Left renal cortex interstitium (tissue), 4 donors: ENCODE measurements at places on chromosomes 5 and 9.

DNA sequence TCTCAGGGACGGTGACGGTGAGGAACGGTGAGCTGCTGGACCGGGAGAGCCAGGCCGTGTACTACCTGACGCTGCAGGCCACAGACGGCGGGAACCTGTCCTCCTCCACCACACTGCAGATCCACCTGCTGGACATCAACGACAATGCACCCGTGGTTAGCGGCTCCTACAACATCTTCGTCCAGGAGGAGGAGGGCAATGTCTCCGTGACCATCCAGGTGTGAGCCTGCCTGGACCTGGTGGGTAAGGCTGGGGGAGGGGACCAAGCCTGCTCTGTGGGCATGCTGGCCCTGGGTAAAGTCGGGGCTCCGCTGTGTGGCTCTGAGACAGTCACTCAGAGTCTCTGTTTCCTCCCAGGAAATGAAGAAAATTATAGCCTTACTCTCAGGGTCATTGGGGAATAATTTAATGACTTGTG is 29.3 kb downstream of the CDHR2 start:
- no peak for DNase-seq

DNA sequence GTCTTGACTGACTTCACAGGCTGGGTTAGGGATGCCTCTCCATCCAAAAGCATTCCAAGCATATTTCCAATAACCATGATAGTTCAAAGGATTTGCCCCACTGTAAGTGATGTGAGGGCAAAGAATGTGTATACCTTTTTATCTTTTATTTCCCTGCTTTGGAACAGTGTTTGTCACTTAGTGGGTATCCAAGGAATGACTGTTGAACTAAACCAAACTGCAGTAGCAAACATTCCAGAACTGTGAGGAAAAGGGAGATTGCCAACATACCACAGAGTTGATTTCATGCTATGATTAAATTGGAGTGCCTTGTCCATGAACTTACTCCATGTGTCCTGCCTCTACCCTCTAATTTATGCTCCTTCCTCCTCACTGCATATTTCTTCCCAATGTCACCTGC is 400.0 kb downstream of the KIAA0825 start:
- no peak for DNase-seq

- DNase-seq = no peak
These were observed 1.6 kb downstream of the B4GALT1 start for GRCh38 chr9:33165263-33166151.

DNA sequence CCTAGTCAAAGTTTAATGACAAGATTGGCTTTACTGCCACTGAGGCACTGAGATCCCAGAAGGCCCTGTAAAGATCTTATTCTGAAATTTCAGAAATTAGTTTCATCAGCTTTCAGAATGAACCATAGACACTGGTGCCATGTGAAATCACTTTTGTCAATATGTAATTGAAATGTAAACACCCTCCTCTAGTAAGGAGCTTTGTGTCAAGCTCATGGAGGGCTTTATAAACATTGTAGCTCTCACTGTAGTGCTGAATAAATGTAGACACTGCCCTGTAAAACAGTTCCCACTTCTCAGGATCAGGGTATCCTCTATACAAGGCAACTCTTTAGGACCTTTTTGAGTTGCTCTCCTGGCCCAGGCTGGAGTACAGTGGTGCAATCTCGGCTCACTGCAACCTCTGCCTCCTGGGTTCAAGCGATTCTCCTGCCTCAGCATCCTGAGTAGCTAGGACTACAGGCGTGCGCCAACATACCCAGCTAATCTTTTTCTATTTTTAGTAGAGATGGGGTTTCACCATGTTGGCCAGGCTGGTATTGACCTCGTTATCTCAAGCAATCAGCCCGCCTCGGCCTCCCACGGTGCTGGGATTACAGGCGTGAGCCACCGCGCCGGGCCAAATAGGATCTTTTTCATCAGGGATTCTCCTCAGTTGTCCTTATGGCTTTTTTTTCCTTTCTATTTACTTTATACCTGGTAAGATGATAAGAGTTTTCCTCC is 1823.9 kb upstream of the CDH9 start:
- no peak for DNase-seq

GRCh38 chr5:172846249-172846648 is 12.2 kb downstream of the ERGIC1 start:
- no peak for DNase-seq

DNA sequence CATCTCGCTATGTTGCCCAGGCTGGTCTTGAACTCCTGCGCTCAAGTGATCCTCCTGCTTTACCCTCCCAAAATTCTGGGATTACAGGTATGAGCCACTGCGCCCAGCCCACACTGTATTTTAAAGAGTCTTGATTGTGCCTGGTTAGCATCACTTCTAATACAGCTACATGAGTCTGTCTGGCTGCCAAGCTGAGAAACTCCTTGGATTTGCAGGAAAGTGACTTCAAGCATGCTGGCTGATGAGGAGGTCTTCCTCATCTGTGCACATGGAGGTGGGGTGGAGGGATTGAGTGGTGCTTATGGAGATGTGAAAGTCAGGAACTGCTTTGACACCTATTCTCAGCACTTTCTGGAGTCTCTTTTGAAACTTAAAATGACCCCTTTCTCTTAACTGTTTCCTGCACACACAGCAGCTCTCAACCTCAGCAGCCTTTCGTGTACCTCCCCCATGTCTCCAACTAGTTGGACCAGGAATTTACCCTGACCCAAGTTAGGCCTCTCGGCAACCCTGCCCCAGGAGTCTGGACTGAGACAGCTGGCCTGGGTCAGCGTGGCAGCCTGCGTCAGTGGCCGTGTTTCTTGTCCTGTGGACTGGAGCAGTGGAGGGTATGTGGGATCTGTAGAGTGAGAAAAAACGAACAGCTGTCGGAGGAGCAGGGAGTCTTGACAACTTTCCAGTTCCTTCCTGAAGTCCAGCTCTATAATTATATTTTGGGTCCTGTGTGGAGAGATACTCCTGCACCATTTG is 72.5 kb downstream of the ACER2 start:
- DNase-seq = no peak

DNA sequence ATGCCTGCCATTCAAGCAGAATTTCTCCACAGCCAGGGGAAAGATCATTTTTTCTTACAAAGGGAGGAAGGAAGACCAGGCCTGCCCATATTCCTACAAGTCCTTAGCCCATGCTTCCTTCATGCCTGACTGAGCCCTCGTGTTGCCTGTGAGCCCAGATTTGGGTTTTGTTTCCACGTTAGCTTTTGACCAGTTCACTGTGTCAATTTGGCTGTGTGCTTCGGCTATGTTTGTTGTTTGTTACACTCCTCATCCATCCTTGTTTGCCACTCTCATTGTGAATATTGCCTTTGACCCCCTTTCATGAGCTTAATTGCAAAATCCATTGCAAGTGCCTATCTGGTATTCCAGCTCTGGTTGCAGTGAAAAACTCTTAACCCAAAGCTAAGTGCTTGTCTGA is 84.7 kb upstream of the RIOK2 start:
- DNase-seq = no peak

GRCh38 chr9:7105095-7105494 is 347.3 kb downstream of the KDM4C start:
- DNase-seq = no peak

GRCh38 chr5:75656311-75657003 is 45.2 kb downstream of the ANKDD1B start:
- DNase-seq = no peak

- DNase-seq = no peak
These were observed 506 bp downstream of the ADAMTS19 start for GRCh38 chr5:129460672-129460935.

DNA sequence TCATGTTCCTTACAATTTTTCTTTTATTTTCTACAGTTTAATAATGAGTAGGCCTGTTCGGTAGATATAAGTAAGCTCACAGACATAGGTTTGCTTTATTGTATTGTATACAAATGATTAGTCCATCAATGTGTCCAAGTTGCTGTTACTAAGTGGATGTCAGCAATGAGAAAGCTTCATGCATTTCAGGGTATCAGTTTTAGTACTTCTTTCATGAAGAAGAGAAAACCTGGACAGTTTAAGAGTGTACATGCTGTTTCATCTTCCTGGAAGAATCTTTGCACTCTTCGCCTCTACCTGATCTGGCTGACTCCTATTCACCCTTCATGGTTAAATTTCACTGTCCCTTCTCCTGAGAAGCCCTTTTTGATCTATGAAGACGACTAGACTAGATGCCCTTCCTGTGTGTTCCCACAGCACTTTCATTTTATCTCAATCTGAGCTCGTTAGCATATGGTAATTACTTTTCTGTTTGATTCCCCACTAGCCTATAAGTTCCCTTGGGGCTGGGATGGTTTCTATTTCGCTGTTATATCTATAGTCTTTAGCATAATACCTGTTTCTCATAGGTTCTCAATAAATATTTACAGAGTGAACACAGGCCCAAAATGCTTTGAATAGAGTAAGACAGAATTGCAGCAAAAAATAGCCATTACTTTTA is 70.7 kb downstream of the CETN3 start:
- no peak for DNase-seq

- DNase-seq = peak; percentile 13
These were observed 53.7 kb downstream of the G3BP1 start for GRCh38 chr5:151825445-151825844.

- DNase-seq = no peak
These were observed 69.6 kb downstream of the SLC28A3 start for GRCh38 chr9:84270847-84271530.

- DNase-seq = peak; percentile 68
These were observed 192.5 kb downstream of the CD180 start for GRCh38 chr5:67003935-67004729.

- no peak for DNase-seq
These were observed 1039.9 kb downstream of the TLE1 start for GRCh38 chr9:80649496-80649895.

- no peak for DNase-seq
These were observed 31.2 kb upstream of the LAMC3 start for GRCh38 chr9:130977811-130978221.

GRCh38 chr9:68800836-68801235 is 95.8 kb downstream of the PIP5K1B start:
- DNase-seq = no peak

GRCh38 chr9:77938163-77938562 is 93.4 kb downstream of the GNAQ start:
- DNase-seq = no peak

GRCh38 chr5:10635257-10635866 is 71.5 kb downstream of the ANKRD33B start:
- no peak for DNase-seq

DNA sequence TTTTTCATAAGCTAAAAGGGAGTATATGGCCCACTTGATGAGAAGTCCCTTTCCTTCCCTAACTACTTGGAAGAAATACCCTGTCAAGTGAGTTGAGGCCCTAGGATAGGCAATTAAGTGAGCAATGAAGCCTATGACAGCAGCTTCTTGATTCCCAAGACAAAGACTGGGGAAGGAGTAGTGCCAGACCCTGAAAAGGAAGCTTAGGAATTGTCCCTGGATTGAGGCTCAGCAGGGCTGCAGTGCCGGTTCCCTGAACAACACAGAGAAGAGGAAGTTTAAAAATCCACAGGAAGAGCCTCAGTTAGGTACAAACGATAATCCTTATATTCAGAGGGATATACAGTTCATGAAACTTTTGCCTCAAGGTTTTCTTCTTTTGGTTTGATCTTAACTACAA is 61.8 kb upstream of the RAD23B start:
- DNase-seq = no peak

DNA sequence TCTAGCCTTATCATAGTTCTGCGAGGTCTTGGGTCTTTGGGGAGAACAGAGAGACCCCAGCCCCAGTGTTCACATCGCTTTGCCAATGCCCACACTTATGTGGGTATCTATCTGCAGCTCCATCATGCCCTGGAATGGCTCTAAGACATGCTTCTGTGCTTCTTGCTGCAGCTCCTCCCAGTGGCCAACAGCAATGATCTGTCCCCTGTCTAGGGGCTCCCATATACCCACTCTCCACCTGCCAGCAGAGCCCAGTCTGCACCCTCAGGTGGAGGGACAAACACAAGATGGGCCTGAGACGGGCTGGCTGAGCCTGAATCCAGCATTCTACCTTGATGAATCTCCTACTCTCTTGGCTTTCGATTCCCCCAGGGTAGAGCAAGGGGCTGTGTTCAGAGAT is 14.6 kb upstream of the DAP start:
- DNase-seq = no peak

DNA sequence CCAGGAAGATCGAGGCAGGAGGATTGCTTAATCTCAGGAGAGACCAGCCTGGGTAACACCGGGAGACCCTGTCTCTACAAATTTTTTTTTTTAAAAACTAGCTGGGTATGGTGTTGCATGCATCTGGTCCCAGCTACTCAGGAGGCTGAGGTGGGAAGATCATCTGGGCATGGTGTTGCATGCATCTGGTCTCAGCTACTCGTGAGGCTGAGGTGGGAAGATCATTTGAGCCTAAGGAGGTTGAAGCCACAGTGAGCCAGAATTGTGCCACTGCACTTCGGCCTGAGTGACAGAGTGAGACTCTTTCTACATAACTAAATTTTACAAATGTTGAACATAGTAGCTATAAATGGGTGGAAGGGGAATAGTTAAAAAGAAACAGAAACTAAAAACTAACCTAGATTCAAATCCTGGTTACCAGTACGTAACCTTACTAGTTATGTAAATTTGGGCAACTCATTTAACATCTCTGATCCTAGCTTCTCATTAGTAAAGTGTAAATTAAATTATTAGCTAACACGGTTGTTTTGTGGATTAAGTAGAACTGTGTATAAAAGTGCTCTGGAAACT is 41.7 kb downstream of the TMEM161B start:
- DNase-seq = no peak

GRCh38 chr5:139861021-139861888 is 65.6 kb downstream of the PSD2 start:
- DNase-seq = no peak

DNA sequence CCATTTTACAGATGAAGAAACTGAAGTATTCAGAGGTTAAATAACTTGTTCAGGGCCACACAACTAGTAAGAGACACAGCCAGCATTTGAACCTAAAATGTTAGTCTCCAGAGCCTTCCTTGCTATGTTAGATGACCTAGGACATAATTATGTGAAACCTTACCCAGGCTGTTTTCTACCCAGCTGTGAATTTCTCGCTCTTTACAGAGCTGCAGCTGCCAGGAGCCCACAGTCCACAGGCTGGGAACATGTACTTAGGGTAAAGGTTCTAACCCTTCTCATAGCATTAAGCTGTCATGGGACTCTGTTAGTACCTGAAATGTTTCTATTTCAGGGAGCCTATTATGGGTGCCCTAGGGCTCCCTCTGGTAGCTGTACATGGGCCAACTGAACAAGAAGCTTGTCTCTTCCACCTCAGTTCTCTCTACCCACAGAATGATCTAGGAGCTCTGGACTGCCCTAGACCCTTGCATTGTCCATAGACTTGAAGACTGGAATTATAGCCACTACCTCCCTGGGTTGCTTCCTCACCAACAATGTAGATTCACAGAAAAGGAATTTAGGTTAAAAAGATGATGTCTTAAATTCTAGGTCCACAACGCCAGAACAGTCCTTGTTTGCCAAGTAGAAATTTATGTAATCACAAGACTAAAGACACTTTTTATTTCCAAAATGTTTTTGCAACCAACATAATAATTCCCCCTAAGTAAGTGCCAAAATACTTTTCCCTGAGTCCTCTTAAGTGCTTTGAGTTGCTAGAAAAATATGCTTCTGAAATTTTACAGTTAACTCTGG is 262.9 kb downstream of the PIK3R1 start:
- no peak for DNase-seq

GRCh38 chr5:173893192-173893561 is 5.0 kb downstream of the CPEB4 start:
- DNase-seq = no peak
